ENCODE measurements at places on chromosomes 12 and 14. TPM values are rescaled to one million over a fixed set of nuclear protein-coding genes. Genes with fewer than 3 reads are reported as not detected.
A peak's percentile ranks its signal among the peaks of the same experiment; 100 is the strongest.

DNA sequence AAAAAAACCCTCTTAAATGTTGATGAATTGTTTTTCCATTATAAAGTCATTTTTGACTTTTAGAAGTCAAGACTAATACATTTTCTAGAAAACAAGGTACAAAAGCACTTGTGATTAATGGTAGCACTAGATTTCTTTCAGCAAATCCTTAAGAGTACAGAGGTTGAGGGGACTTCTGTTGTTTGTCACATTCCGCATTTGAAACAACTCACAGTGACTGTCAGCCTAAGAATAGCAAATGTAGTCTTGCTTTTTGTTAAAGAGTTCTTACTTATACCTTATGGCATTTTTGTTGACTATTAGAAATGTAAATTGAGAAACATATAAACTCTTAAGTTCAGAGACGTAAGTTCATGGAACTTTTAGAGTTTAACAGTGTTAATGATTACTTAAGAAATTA is 16.4 kb downstream of the YARS2 start:
- no peaks in the 10 kb centered on the region for H3K36me3 ChIP-seq
- no peaks in the 10 kb centered on the region for H3K27me3 ChIP-seq
- no peak for DNase-seq
- no peak overlapping the region for H3K27ac ChIP-seq
- no peak overlapping the region for H3K4me3 ChIP-seq

- H3K27ac ChIP-seq = no peak overlapping the region
- DNase-seq = no peak
- H3K4me1 ChIP-seq = no peaks in the 10 kb centered on the region
- H3K36me3 ChIP-seq = no peaks in the 10 kb centered on the region
These were observed 133.4 kb downstream of the ACSS3 start for GRCh38 chr12:81211306-81211705.

DNA sequence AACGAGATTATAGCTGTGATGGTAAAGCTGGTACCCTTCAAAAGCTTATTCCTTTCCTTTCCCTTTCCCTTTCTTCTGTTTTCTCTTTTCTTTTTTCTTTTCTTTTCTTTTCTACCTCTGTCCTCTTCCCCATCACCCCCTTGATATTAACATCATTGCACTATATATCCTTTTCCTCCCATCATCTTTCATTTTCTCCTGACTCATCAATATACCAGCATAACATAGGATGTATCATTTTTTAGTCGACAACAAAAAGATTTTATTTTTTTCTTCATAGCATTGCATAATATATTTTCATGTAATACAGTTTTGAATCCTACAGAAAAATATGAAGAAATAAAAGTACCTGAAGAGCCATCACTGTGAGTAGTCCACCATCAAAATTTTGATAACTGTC is 230.6 kb downstream of the RAD51B start:
- no peak overlapping the region for H3K27ac ChIP-seq
- H3K4me3 ChIP-seq = no peak overlapping the region
- no peaks in the 10 kb centered on the region for H3K27me3 ChIP-seq
- H3K36me3 ChIP-seq = no peaks in the 10 kb centered on the region
- H3K4me1 ChIP-seq = no peaks in the 10 kb centered on the region

DNA sequence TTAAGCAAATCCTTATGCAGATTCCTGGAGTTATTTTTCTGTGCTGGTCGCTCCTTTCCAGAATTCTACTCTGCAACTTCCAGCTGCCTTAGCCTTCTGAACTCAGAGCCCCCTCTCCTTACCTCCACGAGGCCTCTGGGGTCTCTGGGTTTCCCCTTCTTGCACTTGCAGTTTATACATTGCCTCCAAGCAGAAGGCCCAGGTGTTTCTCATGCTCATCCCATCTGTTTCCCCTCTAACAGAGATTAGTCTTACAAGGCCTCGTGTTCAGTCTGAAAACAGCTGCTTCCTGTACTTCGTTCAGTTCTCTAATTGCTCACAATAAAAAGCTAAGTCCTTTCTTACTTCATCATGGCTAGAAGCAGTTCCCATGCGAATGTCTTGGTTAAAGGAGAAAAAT is 134.4 kb upstream of the FGD4 start:
- H3K36me3 ChIP-seq = no peaks in the 10 kb centered on the region
- no peak overlapping the region for H3K4me3 ChIP-seq
- no peaks in the 10 kb centered on the region for H3K27me3 ChIP-seq
- H3K27ac ChIP-seq = no peak overlapping the region
- no peaks in the 10 kb centered on the region for H3K4me1 ChIP-seq

DNA sequence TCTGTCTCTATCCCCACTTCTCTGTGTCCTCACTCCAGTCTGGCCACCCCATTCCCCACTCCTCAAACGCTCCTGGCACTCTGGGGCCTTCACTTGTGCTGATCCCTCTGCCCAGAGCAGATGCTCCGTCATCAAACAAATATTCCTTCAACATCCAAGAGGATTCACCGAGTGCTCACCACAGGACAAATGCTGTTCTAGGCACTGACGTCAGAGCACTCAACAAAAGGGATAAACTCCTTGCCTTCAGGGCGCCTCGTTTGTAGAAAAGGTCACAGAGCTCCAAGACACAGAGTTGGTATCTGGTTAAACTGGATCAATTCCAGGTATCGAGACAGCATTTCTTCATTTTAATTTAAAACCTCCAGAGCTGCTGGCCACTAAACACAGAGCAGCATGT is 35.3 kb downstream of the PSMC1 start:
- no peak overlapping the region for H3K4me3 ChIP-seq
- H3K4me1 ChIP-seq = no peaks in the 10 kb centered on the region
- no peak for DNase-seq
- H3K36me3 ChIP-seq = peaks cover 3% of the 10 kb centered on the region

DNA sequence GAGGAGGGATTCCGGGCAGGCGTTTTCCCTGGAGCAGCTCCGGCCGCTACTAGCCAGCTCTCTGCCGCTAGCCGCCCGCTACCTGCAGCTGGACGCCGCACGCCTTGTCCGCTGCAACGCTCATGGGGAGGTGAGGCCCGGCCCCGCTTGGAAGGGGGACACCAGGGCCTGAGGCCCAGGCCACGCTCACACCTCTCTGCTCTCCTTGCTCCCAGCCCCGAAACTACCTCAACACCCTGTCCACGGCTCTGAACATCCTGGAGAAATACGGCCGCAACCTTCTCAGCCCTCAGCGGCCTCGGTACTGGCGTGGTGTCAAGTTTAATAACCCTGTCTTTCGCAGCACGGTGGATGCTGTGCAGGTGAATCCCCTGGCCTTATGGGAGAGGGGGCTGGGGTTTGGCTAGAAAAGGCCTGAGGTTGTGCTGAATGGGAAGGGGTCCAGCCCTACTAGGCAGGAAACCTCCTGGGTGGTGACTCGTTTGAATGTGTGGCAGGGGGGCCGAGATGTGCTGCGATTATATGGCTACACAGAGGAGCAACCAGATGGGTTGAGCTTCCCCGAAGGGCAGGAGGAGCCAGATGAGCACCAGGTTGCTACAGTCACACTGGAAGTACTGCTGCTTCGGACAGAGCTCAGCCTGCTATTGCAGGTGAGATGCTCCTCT is 597 bp downstream of the RNF31 start:
- DNase-seq = no peak
- H3K4me1 ChIP-seq = peaks cover 11% of the 10 kb centered on the region
- H3K36me3 ChIP-seq = peaks cover 18% of the 10 kb centered on the region
- no peaks in the 10 kb centered on the region for H3K27me3 ChIP-seq
- peak overlapping the region; percentile 94 for H3K27ac ChIP-seq

Gene CARMIL3
- 3.9 TPM for total RNA-seq

Gene TOMM20L
- 4.0 TPM for total RNA-seq

GRCh38 chr14:68975667-68976066 is 3.4 kb downstream of the ACTN1 start:
- no peaks in the 10 kb centered on the region for H3K27me3 ChIP-seq
- H3K4me1 ChIP-seq = peaks cover 6% of the 10 kb centered on the region
- H3K4me3 ChIP-seq = no peak overlapping the region
- DNase-seq = peak; percentile 30
- no peaks in the 10 kb centered on the region for H3K36me3 ChIP-seq

DNA sequence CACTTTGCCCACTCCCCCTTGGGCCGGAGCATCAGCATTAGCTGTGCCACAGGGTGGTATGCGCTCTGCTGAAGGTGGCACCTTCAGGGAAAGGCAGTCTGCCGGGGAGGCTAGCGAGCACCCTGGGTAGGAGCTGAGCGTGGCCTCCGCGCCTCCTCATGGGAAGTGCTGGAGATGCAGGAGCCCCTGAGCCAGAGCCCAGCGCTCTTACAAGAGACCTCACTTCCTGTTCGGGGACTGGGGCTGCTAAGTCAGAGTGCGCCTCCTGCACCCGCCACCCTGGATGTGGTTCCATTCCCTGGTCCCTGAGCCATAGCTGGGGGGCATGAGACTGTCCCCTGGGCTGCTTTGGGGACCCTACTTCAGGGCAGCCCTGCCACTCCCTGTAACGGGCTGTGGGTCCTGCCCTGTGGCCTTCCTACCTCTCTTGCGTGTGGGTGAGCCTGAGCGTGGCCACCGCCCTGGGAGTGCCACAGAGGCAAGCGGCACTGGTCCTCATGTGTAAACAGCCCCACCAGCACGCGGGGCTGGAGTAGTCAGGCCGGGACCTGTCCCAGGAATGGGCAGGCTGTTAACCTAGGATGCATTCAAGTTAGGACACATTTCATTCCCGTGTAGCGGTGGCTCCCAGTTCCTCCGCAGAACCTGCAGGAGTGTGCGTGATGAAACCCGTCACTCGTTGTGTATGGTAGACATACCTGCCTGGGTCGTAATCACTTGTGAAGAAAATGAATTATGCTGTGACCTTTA is 19.4 kb downstream of the COA8 start:
- H3K4me3 ChIP-seq = no peak overlapping the region
- no peaks in the 10 kb centered on the region for H3K27me3 ChIP-seq
- H3K27ac ChIP-seq = peak overlapping the region; percentile 30
- DNase-seq = peak; percentile 69
- H3K4me1 ChIP-seq = peaks cover 3% of the 10 kb centered on the region

GRCh38 chr14:63193236-63193635 is 11.0 kb upstream of the RHOJ start:
- no peaks in the 10 kb centered on the region for H3K27me3 ChIP-seq
- DNase-seq = no peak
- no peaks in the 10 kb centered on the region for H3K36me3 ChIP-seq
- no peak overlapping the region for H3K4me3 ChIP-seq
- H3K27ac ChIP-seq = no peak overlapping the region
- H3K4me1 ChIP-seq = no peaks in the 10 kb centered on the region

DNA sequence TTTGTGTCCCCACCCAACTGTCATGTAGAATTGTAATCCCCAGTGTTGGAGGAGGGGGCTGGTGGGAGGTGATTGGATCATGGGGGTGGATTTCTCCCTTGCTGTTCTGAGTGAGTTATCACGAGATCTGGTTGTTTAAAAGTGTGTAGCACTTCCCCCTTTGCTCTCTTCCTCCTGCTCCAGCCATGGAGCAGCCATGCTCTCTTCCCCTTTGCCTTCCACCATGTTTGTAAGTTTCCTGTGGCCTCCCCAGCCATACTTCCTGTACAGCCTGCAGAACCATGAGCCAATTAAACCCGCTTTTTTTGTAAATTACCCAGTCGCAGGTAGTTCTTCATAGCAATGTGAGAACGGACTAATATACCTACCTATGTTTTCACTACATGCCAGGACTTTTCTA is 2.6 kb upstream of the POC1B start:
- no peak overlapping the region for H3K27ac ChIP-seq
- no peaks in the 10 kb centered on the region for H3K27me3 ChIP-seq

DNA sequence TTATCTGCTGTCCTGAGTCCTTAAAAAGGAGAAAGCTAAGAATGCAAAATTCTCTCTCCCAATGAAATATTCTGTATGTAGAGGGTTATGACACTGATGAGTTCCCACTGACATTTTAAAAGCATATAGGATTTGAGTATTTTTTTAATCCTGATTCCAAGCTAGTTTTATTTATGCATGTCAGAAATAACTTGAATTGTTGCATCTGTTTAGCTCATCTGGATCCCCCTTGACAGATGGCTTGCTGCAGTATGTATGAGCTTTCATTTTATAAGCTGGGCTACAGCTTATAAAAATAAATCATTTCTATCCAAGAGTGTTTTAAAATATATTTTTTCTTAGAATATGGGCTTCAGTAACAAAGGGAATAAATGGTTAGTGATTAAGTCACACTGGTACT is 495.3 kb downstream of the NELL2 start:
- no peak for DNase-seq
- no peak overlapping the region for H3K27ac ChIP-seq
- no peaks in the 10 kb centered on the region for H3K36me3 ChIP-seq
- H3K4me1 ChIP-seq = no peaks in the 10 kb centered on the region
- H3K4me3 ChIP-seq = no peak overlapping the region

GRCh38 chr14:100381395-100382105 is 58.4 kb downstream of the SLC25A47 start:
- no peak overlapping the region for H3K4me3 ChIP-seq
- H3K27ac ChIP-seq = no peak overlapping the region
- peaks cover 3% of the 10 kb centered on the region for H3K4me1 ChIP-seq
- DNase-seq = no peak
- no peaks in the 10 kb centered on the region for H3K36me3 ChIP-seq
- no peaks in the 10 kb centered on the region for H3K27me3 ChIP-seq

Gene LRRC43
- total RNA-seq = 1.2 TPM

GRCh38 chr12:53064613-53065436 is 14.4 kb downstream of the SPRYD3 start:
- DNase-seq = no peak
- peaks cover 16% of the 10 kb centered on the region for H3K4me1 ChIP-seq
- peak overlapping the region; percentile 68 for H3K27ac ChIP-seq
- H3K36me3 ChIP-seq = no peaks in the 10 kb centered on the region
- no peak overlapping the region for H3K4me3 ChIP-seq

Gene VASH1
- 19.8 TPM for total RNA-seq

DNA sequence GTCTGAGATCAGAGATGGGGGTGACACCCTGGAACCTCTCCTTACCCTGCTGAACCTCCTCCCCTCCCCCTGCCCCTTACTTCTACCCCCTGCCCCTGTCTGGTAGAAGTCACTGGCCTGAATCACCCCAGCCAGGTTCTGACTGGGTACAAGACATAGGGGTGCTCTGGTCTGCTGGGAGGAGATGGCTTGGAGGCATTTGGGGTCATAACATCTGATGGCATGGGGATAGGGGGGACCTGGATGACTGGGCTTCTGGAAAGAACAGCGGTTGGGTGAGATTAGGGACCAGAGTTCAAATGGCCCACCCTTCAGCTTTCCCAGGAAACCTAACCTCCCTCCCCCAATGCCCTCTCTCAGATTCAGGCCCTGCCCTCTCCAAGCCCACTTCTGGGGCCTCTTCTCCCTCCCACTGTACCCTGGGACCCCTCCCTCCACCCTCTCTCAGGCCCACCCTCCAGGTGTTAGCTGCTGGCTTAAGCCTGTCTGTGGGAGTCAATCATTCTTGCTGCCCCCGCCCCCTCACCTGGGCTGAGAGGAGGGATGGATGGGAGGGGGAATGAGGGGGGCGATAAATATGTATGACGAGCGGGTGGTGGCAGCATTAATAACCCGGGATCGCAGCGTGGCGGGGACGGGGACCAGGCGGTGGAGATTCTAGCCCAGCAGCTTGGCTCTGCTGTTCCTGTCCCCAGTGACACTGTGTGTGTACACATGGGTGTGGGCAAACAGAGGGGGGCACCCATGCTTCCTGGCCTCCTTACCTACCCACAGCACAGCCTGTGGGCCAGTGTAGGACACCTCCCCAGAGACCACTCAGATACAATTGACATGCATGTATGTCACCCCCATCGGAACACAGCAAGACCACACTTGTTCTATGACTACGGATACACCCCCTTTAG is 5.9 kb downstream of the NXPH4 start:
- H3K4me3 ChIP-seq = no peak overlapping the region
- H3K4me1 ChIP-seq = peaks cover 5% of the 10 kb centered on the region
- peaks cover 10% of the 10 kb centered on the region for H3K27me3 ChIP-seq
- H3K36me3 ChIP-seq = no peaks in the 10 kb centered on the region
- no peak for DNase-seq
- H3K27ac ChIP-seq = no peak overlapping the region
